ENCODE measurements at places on chromosomes 4 and X. TPM values are rescaled to one million over a fixed set of nuclear protein-coding genes. Genes with fewer than 3 reads are reported as not detected.

Gene SLC25A5
- total RNA-seq, result 360 TPM

Gene TLL1
- 14.3 TPM for total RNA-seq

DNA sequence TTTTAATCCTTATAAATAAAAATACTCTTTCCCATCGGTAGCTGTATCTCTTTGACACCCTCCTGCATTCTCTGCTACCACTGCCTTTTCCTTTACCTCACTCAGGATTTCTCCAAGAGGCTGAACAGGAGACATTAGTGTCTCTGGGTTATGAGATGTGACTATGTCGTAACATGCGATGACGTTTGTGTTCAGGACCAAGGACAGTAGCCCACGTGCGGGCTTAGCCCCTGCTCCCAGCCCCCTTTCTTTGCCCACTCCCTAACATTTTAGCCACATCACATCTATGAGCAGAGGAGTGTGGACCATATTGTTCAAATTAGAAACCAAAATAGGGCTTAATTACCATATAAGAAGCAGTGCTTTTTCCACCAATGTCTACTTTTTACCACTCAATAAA is 369.3 kb downstream of the FBXW7 start:
- no peak overlapping the region for H3K27ac ChIP-seq
- peak; percentile 41 for DNase-seq
- no peaks in the 10 kb centered on the region for H3K36me3 ChIP-seq
- H3K27me3 ChIP-seq, result no peaks in the 10 kb centered on the region

GRCh38 chrX:56786889-56787733 is 58.1 kb downstream of the NBDY start:
- DNase-seq, result no peak
- H3K4me3 ChIP-seq, result no peak overlapping the region
- no peak overlapping the region for H3K27ac ChIP-seq
- H3K36me3 ChIP-seq, result no peaks in the 10 kb centered on the region
- H3K27me3 ChIP-seq, result no peaks in the 10 kb centered on the region

DNA sequence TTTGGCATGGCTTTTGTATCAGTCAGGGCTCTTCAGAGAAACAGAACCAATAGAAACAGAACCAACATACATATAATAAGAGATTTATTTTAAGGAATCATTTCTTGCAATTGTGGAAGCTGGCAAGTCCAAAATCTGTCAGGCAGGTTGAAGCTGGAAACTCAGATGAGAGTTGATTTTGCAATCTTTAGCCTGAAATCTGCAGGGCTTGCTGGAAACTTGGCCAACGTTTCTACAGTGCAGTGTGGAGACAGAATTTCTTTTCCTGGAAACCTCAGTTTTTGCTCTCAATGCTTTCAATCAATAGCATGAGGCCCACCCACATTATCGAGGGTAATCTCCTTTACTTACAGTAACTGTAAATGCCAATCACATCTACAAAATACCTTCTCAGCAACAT is 45.4 kb downstream of the COMMD8 start:
- H3K4me1 ChIP-seq, result no peaks in the 10 kb centered on the region
- H3K4me3 ChIP-seq, result no peak overlapping the region
- DNase-seq, result no peak
- H3K36me3 ChIP-seq, result no peaks in the 10 kb centered on the region

DNA sequence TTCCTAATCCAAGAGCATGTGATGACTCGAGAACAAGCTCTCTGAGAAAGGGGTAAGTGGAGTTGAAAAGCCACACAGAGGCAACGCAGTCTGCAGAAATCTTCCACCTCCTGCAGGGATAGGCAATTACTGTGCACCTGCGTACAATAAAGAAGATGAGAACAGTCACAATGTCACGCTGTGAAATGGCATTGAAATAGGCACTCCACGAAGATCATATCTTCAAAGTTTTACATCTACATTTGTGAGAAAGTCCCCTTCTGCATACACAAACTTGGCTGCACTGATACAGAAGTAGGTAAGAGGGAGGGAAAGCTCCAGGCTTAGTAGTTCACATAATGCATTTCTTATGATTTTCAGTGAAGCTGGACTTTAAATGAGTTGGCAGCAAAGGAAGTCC is 27.1 kb downstream of the DDX60L start:
- no peak overlapping the region for H3K27ac ChIP-seq
- no peaks in the 10 kb centered on the region for H3K4me1 ChIP-seq
- H3K27me3 ChIP-seq, result no peaks in the 10 kb centered on the region

GRCh38 chr4:113610537-113610936 is 151.0 kb downstream of the CAMK2D start:
- H3K36me3 ChIP-seq, result no peaks in the 10 kb centered on the region
- no peaks in the 10 kb centered on the region for H3K4me1 ChIP-seq

Gene NKX3-2
- total RNA-seq, result 2.4 TPM

DNA sequence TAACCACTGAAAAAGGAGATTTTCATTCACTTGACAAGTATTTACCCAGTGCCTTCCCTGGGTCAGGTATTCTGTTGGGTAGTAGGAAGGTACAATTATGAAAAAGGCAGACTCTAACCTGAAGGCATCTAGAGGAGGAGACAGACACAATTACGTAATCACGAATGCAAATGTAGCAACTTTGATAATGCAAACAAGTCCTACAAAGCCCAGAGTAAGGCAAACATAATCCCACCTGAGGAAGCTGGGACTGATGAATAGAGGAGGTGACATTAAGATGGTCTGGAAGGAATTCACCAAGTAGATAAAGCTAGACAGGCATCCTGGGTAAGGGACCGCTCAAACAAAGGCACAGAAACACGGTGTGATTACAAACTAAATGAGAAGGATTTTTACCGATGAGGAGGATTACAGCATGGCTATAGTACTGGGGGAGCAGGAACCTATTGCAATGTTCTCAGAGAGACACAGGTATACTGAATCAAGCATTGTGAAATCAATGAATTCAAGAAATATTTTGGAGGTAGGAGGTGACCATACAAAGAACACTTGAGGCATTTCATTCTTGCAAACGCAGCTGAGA is 37.1 kb downstream of the TMEM150C start:
- no peak overlapping the region for H3K27ac ChIP-seq
- H3K4me3 ChIP-seq, result no peak overlapping the region
- no peaks in the 10 kb centered on the region for H3K27me3 ChIP-seq
- no peaks in the 10 kb centered on the region for H3K4me1 ChIP-seq
- DNase-seq, result no peak
- H3K36me3 ChIP-seq, result no peaks in the 10 kb centered on the region

- H3K4me1 ChIP-seq, result no peaks in the 10 kb centered on the region
- no peak overlapping the region for H3K4me3 ChIP-seq
- no peak for DNase-seq
- H3K36me3 ChIP-seq, result no peaks in the 10 kb centered on the region
- H3K27me3 ChIP-seq, result no peaks in the 10 kb centered on the region
- H3K27ac ChIP-seq, result no peak overlapping the region
These were observed 341.7 kb downstream of the PPP3CA start for GRCh38 chr4:101005659-101006058.

- H3K27ac ChIP-seq, result no peak overlapping the region
- DNase-seq, result no peak
- no peaks in the 10 kb centered on the region for H3K4me1 ChIP-seq
- H3K27me3 ChIP-seq, result no peaks in the 10 kb centered on the region
- H3K4me3 ChIP-seq, result no peak overlapping the region
These were observed 91.0 kb upstream of the PPP1R2C start for GRCh38 chrX:42869011-42869410.

DNA sequence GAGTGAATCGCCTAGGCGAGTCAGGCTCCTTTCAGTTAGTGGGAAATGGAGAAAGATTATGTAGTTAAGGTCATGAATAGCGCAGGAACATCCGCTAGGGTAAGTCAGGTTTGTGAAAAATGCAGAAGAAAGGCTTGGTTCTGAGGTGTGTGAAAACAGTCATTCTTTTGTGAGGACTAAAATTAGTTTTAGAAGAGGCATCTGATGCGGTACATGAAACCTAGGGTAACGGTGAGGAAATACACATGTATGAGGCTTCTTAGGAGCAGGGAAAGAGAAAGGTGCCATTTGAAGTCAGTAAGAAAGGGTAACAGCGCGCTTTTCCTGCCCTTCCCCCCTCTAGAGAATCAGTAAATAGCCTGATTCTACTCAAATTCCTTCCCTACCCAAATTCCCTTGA is 570 bp upstream of the RNF128 start:
- no peaks in the 10 kb centered on the region for H3K4me1 ChIP-seq
- H3K36me3 ChIP-seq, result no peaks in the 10 kb centered on the region
- H3K27ac ChIP-seq, result no peak overlapping the region
- H3K4me3 ChIP-seq, result no peak overlapping the region

DNA sequence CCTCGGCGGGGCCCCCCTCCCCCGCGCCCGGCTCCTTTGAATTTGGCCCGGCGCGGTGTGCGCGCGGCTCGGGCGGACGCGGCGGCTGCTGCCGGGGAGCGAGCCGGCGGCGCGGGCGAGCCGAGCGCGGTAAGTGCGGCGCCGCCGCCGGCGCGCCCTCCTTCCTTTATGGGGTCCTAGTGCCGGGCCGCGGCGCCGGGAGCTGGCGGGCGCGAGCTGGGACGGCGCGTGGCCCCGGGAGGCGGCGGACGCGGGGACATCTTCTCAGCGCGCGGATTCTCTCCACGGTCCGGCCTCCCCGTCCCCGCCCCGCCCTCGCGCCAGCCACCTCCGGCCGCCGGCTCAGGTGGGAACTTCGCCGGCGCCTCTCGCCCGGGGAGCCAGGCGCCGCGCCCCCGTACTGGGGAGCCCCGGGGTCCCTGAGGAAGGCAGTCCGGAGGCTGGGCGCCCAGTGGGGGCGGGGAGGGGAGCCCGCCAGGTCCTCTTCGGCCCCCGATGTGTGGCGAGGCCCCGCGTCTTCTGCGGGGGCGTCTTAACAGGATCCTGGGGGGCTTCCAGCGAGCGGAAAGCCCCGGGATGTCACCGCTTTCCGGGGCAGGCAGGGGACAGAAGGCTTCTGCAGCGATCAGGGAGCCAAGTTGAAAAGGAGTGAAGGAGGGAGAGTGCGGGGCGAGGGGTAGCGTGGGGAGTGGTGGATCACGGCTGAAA is 98.4 kb upstream of the TENM3 start:
- peak overlapping the region; percentile 85 for H3K4me3 ChIP-seq
- H3K36me3 ChIP-seq, result no peaks in the 10 kb centered on the region
- H3K27ac ChIP-seq, result peak overlapping the region; percentile 81
- DNase-seq, result peak; percentile 24

Gene SMS
- 108 TPM for total RNA-seq

DNA sequence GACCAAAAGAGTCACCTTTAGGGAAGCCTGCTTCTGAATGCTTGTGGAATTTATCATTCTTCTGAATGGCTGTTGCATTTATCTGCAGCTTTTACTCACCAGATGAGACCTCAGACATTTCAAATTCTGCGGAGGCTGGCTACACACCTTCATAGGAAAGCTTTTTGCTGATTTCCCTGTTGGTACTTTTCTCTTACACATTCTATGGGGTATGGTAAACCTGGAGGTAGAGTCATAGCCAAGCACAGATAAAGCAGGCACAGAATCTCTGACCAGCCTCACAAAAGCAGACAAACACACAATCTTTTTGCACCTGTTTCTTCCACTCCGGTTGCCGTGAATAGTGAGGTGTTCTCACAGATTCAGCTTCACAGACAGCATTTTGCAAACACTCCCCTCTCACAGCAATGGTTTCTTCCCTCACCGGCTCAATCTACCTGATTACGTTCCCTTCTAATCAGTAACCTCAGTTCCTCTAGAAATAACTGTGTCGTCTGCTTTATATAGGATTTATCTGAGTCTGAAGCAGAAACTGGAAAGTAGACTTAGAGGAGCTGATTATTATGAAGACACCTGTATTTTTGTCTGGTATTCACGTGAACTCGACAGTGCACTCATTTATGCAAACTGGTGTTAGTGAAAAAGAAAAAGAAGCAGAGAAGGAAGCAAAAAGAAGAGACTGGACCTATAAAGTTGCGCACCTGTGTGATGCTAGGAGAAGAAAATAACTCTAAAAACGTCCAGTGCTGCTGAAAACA is 83.1 kb downstream of the DMD start:
- H3K4me3 ChIP-seq, result no peak overlapping the region
- H3K36me3 ChIP-seq, result no peaks in the 10 kb centered on the region

GRCh38 chrX:53257166-53257565 is 24.2 kb downstream of the IQSEC2 start:
- DNase-seq, result no peak
- H3K27ac ChIP-seq, result no peak overlapping the region
- H3K4me1 ChIP-seq, result no peaks in the 10 kb centered on the region
- no peak overlapping the region for H3K4me3 ChIP-seq
- peaks cover 3% of the 10 kb centered on the region for H3K27me3 ChIP-seq
- no peaks in the 10 kb centered on the region for H3K36me3 ChIP-seq

Gene ADH1B
- not detected for total RNA-seq

Gene CHIC1
- 5.2 TPM for total RNA-seq

DNA sequence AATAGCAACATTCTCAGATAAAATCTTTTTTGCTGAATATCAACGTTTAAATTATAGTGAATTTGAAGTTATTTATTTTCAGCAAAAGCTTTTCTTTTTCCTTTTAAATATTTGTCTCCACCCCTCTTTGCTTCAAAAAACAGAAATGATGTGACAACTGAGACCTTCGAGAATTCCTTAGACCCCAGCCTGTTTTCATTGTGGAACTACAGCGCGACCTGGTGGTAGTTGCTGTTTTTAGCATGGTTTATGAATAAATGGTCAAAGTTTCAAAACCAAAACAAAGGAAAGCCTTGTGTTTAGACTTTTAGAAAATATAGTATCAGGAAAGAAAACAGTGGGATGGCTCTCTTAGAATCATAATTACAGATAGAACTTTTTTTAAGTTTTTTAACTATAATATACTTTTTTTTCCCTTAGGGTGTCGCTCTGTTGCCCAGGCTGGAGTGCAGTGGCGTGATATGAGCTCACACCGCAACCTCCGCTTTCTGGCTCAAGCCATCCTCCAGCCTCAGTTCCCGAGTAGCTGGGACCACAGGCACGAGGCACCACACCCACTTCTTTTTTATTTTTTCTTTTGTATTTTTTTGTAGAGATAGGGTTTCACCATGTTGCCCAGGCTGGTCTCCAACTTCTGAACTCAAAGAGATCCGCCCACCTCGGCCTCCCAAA is 26.8 kb upstream of the TMEM184C start:
- DNase-seq, result peak; percentile 87
- H3K27ac ChIP-seq, result no peak overlapping the region
- peaks cover 10% of the 10 kb centered on the region for H3K4me1 ChIP-seq
- no peaks in the 10 kb centered on the region for H3K27me3 ChIP-seq
- no peaks in the 10 kb centered on the region for H3K36me3 ChIP-seq
- no peak overlapping the region for H3K4me3 ChIP-seq

DNA sequence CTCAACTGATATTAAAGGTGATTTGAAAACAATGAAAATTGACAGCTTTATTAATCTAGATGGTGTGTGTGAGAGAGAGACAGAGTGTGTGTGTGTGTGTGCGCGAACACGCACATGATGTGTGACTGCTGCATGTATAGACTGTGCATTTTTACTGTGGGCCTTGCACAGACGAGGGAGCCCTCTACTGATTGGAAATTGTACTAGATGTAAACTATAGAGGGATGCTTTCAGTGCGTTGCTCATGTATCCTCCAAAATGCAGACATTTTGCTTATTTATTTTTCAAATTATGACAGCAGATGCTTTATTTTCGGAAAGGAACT is 168.4 kb upstream of the GK2 start:
- no peaks in the 10 kb centered on the region for H3K27me3 ChIP-seq
- peak; percentile 28 for DNase-seq
- H3K4me3 ChIP-seq, result no peak overlapping the region
- H3K4me1 ChIP-seq, result no peaks in the 10 kb centered on the region
- H3K27ac ChIP-seq, result no peak overlapping the region
- H3K36me3 ChIP-seq, result no peaks in the 10 kb centered on the region
